Stimulated activated naive B cell treated with anti-CD40 and anti-IgM and Interleukin-4, amounts not matched to agents 10 μg/mL and 1 μg/mL and 100 μg/mL, for 72 hours (primary cell): ENCODE measurements at places on chromosomes 12 and 14.

DNA sequence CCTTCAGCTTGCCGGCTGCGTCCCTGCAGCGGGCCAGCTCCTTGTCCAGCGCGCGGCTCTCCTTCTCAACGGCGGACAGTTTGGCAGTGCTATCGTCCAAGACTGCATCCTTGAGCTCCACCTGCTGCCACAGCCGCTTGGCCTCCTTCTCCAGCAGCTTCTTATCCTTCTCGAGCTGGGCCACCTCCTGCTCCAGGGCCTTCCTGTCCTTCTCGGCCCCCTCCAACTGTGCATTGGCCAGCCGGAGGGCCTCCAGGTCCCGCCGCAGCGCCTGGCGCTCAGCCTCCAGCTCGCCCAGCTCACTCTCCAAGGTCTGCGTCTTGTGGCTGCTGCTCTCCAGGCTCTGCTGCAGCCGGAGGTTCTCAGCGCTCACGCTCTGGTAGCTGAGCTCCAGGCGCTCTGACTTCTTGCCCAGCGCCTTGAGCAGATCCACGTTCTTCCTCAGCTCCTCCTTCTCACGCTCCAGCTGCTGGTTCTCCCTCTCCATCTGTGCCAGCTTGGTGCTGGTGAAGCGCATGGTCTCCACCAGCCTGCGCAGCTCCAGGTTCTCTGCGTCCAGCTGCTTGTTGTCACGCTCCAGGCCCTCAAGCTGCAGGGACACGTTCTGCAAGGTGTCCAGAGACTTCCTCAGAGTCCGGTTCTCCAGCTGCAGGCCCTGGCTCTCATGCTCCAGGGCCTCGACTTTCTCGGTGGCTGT is 68.8 kb upstream of the GPR68 start:
- no peak for DNase-seq
- H3K4me3 ChIP-seq, result peak overlapping the region; percentile 36
- H3K4me1 ChIP-seq, result peaks cover 79% of the 10 kb centered on the region

DNA sequence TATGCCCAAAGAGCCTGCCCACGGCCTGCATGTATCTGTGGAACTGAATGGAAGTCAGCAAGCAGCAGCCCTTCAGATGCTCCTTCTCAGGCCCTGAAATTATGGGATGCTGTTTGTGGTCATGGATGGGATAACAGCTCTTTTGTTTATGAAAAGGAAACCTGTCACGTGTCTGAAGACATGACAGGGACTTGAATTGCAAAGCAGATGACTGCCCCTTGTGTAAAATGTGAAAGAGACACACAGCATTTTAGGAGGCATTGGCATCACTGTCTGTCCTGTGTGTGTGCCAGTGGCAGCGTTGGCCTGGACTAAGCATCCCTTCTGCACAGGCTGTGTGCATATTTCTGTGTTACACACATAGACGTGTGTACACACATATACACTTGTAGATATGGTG is 192.1 kb downstream of the VRK1 start:
- H3K36me3 ChIP-seq, result peaks cover 4% of the 10 kb centered on the region
- H3K4me1 ChIP-seq, result peaks cover 41% of the 10 kb centered on the region
- no peak overlapping the region for H3K4me3 ChIP-seq
- no peaks in the 10 kb centered on the region for H3K27me3 ChIP-seq
- no peak for DNase-seq

DNA sequence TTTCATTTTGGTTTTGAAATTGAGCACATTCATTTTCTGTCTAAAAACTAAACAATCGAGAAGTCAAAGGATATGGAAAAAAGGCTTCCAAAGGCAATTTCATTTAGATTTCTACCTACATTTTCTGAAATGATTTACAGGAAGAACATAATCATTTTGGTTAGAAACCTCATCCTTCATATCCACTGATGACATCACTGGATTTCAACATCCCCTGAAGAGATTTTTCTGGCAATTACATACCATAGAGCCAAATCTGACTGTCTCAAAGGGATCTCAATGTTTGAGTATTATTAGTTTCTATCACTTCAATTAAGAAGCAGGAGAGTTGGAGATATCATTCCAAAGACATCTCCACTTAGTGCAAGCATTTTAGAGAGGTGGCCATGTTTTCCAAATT is 137.8 kb downstream of the TTC7B start:
- H3K36me3 ChIP-seq, result no peaks in the 10 kb centered on the region
- H3K27ac ChIP-seq, result no peak overlapping the region
- no peak overlapping the region for H3K4me3 ChIP-seq
- H3K27me3 ChIP-seq, result no peaks in the 10 kb centered on the region
- DNase-seq, result no peak

- no peaks in the 10 kb centered on the region for H3K27me3 ChIP-seq
- H3K4me1 ChIP-seq, result peaks cover 17% of the 10 kb centered on the region
- H3K36me3 ChIP-seq, result no peaks in the 10 kb centered on the region
- no peak for DNase-seq
- no peak overlapping the region for H3K27ac ChIP-seq
These were observed 25.4 kb upstream of the ETV6 start for GRCh38 chr12:11624116-11624515.

- peaks cover 43% of the 10 kb centered on the region for H3K4me1 ChIP-seq
- H3K27me3 ChIP-seq, result no peaks in the 10 kb centered on the region
- no peak overlapping the region for H3K27ac ChIP-seq
- DNase-seq, result no peak
- no peak overlapping the region for H3K4me3 ChIP-seq
These were observed 4.7 kb downstream of the PPP2R3C start for GRCh38 chr14:35117112-35117511.

- no peaks in the 10 kb centered on the region for H3K27me3 ChIP-seq
- H3K27ac ChIP-seq, result peak overlapping the region; percentile 80
- peaks cover 17% of the 10 kb centered on the region for H3K4me1 ChIP-seq
- no peak overlapping the region for H3K4me3 ChIP-seq
- H3K36me3 ChIP-seq, result peaks cover 52% of the 10 kb centered on the region
These were observed 25.7 kb downstream of the PPP1CC start for GRCh38 chr12:110717037-110717436.

- peaks cover 12% of the 10 kb centered on the region for H3K4me1 ChIP-seq
- H3K36me3 ChIP-seq, result no peaks in the 10 kb centered on the region
- H3K27ac ChIP-seq, result no peak overlapping the region
- DNase-seq, result no peak
These were observed 19.9 kb upstream of the BDKRB2 start for GRCh38 chr14:96184737-96185136.

DNA sequence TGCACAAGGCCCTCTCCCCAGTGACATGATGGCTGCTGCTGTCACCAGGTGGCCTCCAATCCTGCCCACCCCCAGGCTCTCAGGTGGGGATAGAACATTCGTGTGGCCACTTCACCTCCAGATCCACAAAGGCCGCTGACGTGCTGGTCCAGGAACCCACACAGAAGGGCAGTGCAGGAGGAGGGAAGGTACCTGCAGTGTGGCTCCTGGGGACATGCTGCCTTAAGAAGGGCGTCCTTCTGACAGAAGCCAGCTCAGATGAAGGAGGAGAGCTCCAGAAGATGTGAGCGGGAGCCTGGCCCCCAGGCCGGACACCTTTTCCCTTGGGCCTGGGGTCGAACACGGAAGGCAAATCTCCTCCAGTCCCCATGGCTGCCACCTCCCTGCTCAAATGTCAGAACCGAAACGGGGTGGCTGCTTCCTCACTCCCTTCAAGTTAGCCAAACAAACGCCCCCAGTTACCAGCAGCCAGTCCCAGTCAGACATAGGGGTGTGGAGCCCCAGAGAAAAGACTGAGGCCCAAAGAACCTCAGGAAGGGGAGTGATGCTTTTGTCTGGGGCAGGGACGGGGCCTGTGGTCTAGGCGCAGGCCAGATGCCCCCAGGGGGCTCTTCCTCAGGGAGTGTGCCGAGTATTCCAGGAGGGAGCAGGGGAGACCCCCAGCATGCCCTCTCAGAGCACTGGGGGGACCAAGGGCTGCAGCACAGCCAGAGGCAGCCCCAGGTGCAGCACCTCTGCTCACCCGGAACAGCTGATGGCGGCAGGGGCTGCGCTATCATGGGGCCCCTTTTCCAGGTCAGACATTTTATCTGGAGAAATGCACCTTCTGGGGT is 155.9 kb downstream of the CALM1 start:
- H3K4me3 ChIP-seq, result no peak overlapping the region
- no peaks in the 10 kb centered on the region for H3K36me3 ChIP-seq
- no peaks in the 10 kb centered on the region for H3K27me3 ChIP-seq

- no peaks in the 10 kb centered on the region for H3K27me3 ChIP-seq
- peaks cover 70% of the 10 kb centered on the region for H3K4me1 ChIP-seq
- no peak overlapping the region for H3K4me3 ChIP-seq
- H3K36me3 ChIP-seq, result peaks cover 14% of the 10 kb centered on the region
- DNase-seq, result no peak
These were observed 431.6 kb downstream of the ZFP36L1 start for GRCh38 chr14:68361231-68361630.

DNA sequence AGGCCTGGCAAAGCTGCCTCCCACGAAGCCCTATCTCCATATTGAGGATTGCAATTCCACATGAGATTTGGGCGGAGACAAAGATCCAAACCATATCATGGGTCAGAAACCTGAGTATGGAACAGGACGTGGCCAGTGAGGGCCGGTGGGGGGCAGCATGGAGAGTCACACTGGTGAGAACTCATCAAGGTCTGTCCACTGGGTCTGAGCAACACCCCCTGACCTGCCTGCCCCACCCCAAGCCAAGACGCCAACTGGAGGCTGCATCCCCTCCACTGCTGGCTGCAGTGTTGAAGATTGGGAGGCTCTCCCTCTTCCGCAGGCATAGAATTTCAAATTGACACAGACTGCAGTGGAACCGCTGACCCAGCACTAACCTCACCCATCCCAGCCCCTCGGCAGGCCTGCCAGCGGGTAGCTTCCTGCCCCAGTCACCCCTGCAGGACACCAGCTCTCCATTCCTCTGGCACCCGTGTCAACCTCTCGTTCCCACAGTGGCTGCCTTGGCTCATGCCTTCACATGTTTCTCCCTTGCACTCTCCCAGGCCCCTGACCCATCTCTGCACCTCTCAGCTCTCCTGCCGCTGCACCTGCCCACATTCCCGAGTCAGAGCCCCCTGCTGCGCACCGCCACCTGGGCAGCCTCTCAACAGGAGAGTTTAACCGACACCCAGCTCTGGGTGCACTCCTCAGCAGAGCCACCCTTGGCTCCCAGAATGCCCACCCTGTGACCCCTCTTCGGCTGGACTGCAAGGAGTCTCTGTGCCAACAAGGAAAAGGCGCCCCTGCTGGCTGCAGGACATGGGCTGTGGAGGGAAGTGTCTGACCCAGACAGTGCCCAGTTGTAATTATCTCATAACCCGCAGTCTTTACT is 45.2 kb upstream of the PPP2R5C start:
- no peaks in the 10 kb centered on the region for H3K36me3 ChIP-seq
- peaks cover 43% of the 10 kb centered on the region for H3K27me3 ChIP-seq
- peak overlapping the region; percentile 56 for H3K27ac ChIP-seq
- H3K4me3 ChIP-seq, result no peak overlapping the region
- DNase-seq, result no peak

GRCh38 chr12:54253240-54253639 is 26.7 kb downstream of the CBX5 start:
- no peak for DNase-seq
- no peaks in the 10 kb centered on the region for H3K27me3 ChIP-seq
- peaks cover 57% of the 10 kb centered on the region for H3K36me3 ChIP-seq
- no peak overlapping the region for H3K4me3 ChIP-seq
